ENCODE measurements at places on chromosomes 12 and 14. TPM values are rescaled to one million over a fixed set of nuclear protein-coding genes. Genes with fewer than 3 reads are reported as not detected.

HHIPL1 gene
- 9.3 TPM for total RNA-seq

CIDEB gene
- 1.5 TPM for total RNA-seq

GNPNAT1 gene
- total RNA-seq: 20.8 TPM

CLEC2A gene
- not detected for total RNA-seq

FOXG1 gene
- 0.83 TPM for total RNA-seq

SMCO2 gene
- 0.17 TPM for total RNA-seq

LALBA gene
- total RNA-seq: not detected

MAP1LC3B2 gene
- 0.87 TPM for total RNA-seq

MUCL1 gene
- not detected for total RNA-seq

ZC2HC1C gene
- total RNA-seq: 1.2 TPM

PPP4R3A gene
- 50.0 TPM for total RNA-seq

PLA2G1B gene
- total RNA-seq: not detected

MYF5 gene
- not detected for total RNA-seq

JPH4 gene
- not detected for total RNA-seq

SETD1B gene
- total RNA-seq: 7.4 TPM

CCND2 gene
- 48.0 TPM for total RNA-seq

IL31 gene
- total RNA-seq: not detected

PARP2 gene
- 4.6 TPM for total RNA-seq

GRIP1 gene
- total RNA-seq: not detected

DLGAP5 gene
- 66.5 TPM for total RNA-seq

APOF gene
- not detected for total RNA-seq

BICDL1 gene
- total RNA-seq: under 0.01 TPM

MYRFL gene
- not detected for total RNA-seq

SENP1 gene
- total RNA-seq: 18.3 TPM

ATL1 gene
- 13.8 TPM for total RNA-seq

MGST1 gene
- total RNA-seq: 123 TPM

SIRT4 gene
- total RNA-seq: 1.9 TPM

WDR89 gene
- 9.2 TPM for total RNA-seq

TAS2R8 gene
- not detected for total RNA-seq

GPR65 gene
- total RNA-seq: under 0.01 TPM

SERPINA1 gene
- total RNA-seq: under 0.01 TPM

HEATR5A gene
- total RNA-seq: 46.8 TPM

PARPBP gene
- total RNA-seq: 23.6 TPM

PAPLN gene
- 12.2 TPM for total RNA-seq

TESPA1 gene
- total RNA-seq: not detected

KRT3 gene
- not detected for total RNA-seq

VRTN gene
- not detected for total RNA-seq

ACSS3 gene
- total RNA-seq: 19.8 TPM

DIO2 gene
- 16.1 TPM for total RNA-seq

Measured in smooth muscle cell of trachea (primary cell).